ENCODE measurements at places on chromosomes 16 and 17.

DNA sequence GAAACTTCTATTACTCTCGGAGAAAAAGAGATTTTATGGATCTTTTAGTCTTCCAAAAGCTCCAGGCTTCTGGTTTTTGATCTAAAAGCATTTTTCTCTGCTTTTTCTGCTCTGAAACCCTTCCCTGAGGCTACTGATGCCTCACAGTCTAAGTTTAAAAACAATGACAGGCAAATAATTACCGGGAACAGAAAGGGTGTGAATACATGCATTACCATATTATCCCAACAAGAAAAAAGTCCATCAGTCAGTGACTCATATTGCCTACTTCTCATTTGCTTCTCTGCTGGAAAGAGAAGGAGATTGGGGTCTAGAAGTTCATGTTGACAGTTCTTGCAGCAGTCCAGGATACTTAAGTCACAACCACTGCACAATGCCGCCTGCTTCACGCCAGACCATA is 482.9 kb upstream of the C16orf82 start:
- H3K27me3 ChIP-seq: no peaks in the 10 kb centered on the region
- no peak overlapping the region for H3K27ac ChIP-seq
- no peaks in the 10 kb centered on the region for H3K4me1 ChIP-seq
- H3K36me3 ChIP-seq: no peaks in the 10 kb centered on the region
- no peak overlapping the region for H3K4me3 ChIP-seq

- peaks cover 22% of the 10 kb centered on the region for H3K4me1 ChIP-seq
- no peak overlapping the region for H3K4me3 ChIP-seq
- H3K27ac ChIP-seq: no peak overlapping the region
Measured at GRCh38 chr17:50467855-50468303, 801 bp downstream of the CHAD start.

DNA sequence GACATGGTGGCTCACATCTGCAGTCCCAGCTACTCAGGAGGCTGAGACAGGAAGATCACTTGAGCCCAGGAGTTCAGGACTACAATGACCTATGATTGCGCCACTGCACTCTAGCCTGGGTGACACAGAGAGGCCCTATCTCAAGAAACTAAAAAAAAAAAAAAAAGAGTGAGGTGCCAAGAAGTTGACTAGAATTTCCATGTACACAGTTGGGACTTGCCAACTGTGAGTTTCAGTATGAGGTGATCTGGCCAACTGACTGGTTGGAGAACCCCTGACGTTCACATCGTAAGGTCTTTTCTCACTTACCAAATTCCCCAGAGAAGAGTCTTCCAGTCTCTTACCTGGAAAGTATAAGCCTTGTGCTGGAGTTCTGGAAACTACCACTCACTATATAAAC is 3.1 kb upstream of the MED11 start:
- H3K4me1 ChIP-seq: no peaks in the 10 kb centered on the region
- H3K36me3 ChIP-seq: no peaks in the 10 kb centered on the region
- H3K27me3 ChIP-seq: no peaks in the 10 kb centered on the region

GRCh38 chr17:40416671-40417070 is 1.0 kb downstream of the TOP2A start:
- H3K36me3 ChIP-seq: no peaks in the 10 kb centered on the region
- H3K27ac ChIP-seq: no peak overlapping the region
- no peaks in the 10 kb centered on the region for H3K27me3 ChIP-seq
- DNase-seq: no peak
- no peak overlapping the region for H3K4me3 ChIP-seq
- H3K4me1 ChIP-seq: peaks cover 6% of the 10 kb centered on the region

DNA sequence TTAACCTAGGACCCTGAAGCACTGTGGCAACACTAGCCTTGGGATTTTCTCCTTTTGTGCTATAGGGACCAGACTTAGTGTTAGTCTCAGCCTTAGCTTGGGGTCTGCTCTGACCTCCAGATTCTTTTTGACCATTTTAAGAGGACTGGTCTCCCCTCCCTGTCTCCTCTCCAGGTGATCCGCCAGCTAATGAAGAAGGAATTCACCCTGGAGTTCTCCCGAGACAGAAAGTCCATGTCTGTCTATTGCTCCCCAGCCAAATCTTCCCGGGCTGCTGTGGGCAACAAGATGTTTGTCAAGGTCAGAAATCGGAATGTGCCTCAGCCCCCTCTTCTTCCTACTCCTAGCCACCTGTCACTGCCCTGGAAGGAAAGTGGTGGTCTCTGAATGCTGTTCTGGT is 19.5 kb downstream of the ATP2A1 start:
- H3K27ac ChIP-seq: no peak overlapping the region
- H3K36me3 ChIP-seq: no peaks in the 10 kb centered on the region
- H3K4me1 ChIP-seq: no peaks in the 10 kb centered on the region
- no peak overlapping the region for H3K4me3 ChIP-seq
- no peaks in the 10 kb centered on the region for H3K27me3 ChIP-seq

- H3K36me3 ChIP-seq: no peaks in the 10 kb centered on the region
- no peak overlapping the region for H3K27ac ChIP-seq
- H3K4me3 ChIP-seq: no peak overlapping the region
- no peaks in the 10 kb centered on the region for H3K27me3 ChIP-seq
- H3K4me1 ChIP-seq: peaks cover 30% of the 10 kb centered on the region
Measured at GRCh38 chr17:59328601-59329000, 2.9 kb upstream of the YPEL2 start.

GRCh38 chr17:22203208-22203715 is 510.9 kb downstream of the KCNJ18 start:
- H3K27me3 ChIP-seq: no peaks in the 10 kb centered on the region
- no peak overlapping the region for H3K4me3 ChIP-seq
- no peak overlapping the region for H3K27ac ChIP-seq
- H3K4me1 ChIP-seq: no peaks in the 10 kb centered on the region

DNA sequence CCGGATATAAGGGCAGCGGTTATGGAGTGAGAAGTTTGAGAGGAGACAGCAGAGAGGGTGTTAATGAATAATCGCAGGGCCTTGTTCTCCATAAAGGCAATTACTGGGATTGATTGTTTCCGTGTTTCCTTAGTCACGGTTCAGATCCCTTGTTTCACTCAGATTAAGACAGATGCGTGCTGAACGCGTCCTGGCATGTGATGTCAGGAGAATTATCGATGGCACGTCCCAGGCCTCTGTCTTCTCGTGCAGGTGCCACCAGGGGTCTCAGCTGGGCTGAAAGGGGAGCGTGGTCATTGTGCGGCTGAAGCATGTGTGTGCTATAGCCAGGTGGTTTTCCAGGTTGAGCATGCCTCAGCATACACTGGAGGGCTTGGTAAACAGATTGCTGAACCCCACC is 142.4 kb upstream of the NOL11 start:
- H3K27ac ChIP-seq: no peak overlapping the region
- DNase-seq: no peak
- no peak overlapping the region for H3K4me3 ChIP-seq
- no peaks in the 10 kb centered on the region for H3K4me1 ChIP-seq

DNA sequence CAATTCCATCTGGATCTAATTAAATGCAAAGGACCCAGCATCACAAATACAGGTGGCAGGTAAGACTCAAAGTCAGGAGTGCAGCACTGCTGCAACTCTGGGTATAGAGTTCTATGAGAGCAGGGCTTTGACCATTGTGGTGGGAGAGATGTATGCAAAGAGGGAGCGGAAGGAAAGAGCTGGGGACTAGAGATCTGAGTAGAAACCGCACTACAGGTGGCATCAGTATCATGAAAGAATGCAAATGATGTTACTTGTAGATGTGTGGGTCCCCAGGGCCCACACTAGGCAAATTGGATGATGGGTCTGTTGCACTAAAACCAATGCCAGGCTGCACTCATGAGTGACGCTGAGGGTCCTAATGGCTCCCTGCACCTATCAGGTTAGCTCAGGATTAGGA is 287.1 kb upstream of the ASIC2 start:
- peaks cover 13% of the 10 kb centered on the region for H3K4me1 ChIP-seq
- H3K36me3 ChIP-seq: no peaks in the 10 kb centered on the region
- H3K27ac ChIP-seq: no peak overlapping the region

DNA sequence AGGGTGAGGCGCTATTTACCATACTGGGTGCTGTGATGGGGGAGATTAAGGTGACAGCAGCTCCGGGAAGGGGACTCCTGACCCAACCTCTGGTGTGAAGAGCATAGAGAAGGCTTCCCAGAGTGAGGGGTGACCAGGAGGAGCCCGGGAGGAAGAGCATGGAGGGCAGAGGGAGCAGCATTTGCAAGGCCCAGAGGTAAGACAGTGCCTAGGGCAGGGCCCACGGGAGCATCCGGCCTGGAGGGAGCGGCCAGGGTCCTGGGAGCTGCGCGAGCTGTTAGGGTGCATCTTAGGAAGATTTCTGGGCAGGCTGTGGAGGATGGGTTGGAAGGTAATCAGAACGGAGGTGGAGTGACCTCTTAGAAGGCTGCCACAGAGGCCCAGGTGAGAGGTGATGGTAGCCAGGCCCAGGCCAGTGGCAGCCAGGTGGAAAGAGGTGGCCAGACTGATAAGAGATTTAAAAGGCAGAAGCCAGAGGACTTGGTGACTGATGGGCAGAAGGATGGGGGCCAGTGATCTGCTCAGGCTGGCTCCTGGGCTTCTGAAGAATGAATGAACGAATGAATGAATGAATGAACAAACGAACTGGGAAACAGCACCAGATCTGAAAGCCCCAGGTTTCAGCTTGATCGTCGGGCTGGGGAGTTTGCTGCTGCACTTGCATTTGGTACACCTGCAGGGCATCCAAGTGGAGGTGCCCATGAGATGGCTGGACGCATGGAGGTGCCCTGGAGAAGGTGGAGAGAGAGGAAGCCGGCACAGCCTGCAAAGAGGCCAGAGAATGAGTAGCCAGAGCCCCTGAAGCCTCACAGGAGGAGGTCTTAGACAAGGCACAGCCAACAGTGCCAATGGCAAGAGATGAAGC is 13.0 kb upstream of the TMEM92 start:
- H3K36me3 ChIP-seq: no peaks in the 10 kb centered on the region
- no peaks in the 10 kb centered on the region for H3K4me1 ChIP-seq
- H3K4me3 ChIP-seq: no peak overlapping the region
- H3K27ac ChIP-seq: no peak overlapping the region

- no peaks in the 10 kb centered on the region for H3K4me1 ChIP-seq
- H3K36me3 ChIP-seq: no peaks in the 10 kb centered on the region
- DNase-seq: no peak
- no peak overlapping the region for H3K4me3 ChIP-seq
Measured at GRCh38 chr17:56269556-56270389, 116.5 kb downstream of the ANKFN1 start.

All from adrenal gland (tissue), 19 donors.